ENCODE measurements at places on chromosomes 7 and 10. TPM values are rescaled to one million over a fixed set of nuclear protein-coding genes. Genes with fewer than 3 reads are reported as not detected.
A peak's percentile ranks its signal among the peaks of the same experiment; 100 is the strongest.

DNA sequence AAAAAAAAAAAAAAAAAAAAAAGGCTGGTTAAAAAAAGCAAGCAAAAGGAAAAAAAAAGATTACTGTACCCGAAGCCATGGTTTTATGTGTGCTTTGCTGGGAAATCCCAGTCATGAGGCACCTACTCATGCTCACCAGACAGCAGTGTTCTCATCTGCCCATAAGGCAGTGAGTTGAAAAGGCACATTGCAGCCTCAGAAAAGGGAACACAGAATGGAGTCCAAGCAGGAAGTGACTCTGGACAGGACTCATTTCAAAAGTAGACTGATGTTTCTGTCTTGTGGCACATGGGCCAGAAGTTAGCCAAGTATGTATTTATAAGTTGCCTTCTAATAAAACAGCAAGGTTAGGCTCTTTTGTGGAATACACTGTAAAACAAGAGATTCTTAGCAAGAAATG lies 40.2 kb downstream of the PDSS1 start:
- DNase-seq: no peak
- peaks cover 12% of the 10 kb centered on the region for H3K36me3 ChIP-seq
- no peaks in the 10 kb centered on the region for H3K4me1 ChIP-seq
- no peaks in the 10 kb centered on the region for H3K27me3 ChIP-seq
- H3K4me3 ChIP-seq: no peak overlapping the region

DNA sequence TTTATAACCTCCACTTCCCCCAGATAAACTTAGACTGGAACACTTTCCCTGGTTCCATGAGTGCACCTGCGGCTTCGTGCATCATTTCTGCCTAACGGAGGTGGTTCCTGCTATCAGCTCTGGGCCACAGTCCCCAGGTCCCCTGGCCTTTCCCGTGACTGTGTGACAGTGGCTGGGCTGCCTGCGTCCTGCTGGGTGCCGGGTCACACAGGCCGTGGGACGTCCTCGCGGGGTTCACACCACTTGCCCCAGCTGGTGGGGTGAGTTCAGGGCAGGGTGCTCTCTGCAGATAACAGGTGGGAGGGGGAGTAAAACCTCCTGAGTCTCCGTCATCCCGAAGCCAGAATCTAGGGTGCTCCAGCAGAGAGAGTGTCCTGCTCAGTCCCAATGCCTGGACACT lies 58.7 kb upstream of the CFAP46 start:
- H3K4me1 ChIP-seq: no peaks in the 10 kb centered on the region
- H3K27ac ChIP-seq: no peak overlapping the region
- H3K27me3 ChIP-seq: no peaks in the 10 kb centered on the region
- DNase-seq: no peak
- H3K36me3 ChIP-seq: no peaks in the 10 kb centered on the region

DNA sequence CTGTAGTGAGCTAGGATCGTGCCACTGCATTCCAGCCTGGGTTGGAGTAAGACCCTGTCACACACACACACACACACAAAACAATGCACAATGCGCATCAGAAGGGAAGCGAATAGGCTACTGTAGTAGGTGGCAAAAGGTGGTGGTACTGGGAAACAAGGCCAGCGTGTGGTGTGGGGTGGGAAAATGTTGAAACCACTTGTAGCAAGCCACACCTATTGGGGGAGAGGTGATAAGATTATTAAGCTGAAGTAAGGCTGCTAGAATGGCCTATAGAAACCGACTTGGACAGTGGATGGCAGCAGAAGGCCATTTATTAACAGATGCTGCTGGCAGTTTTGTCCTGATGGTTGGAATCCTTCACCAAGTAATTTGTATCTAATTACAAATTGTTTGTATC lies 7.2 kb upstream of the CHCHD1 start:
- H3K4me3 ChIP-seq: peak overlapping the region; percentile 76
- H3K27me3 ChIP-seq: no peaks in the 10 kb centered on the region
- DNase-seq: no peak
- peaks cover 23% of the 10 kb centered on the region for H3K4me1 ChIP-seq
- peaks cover 49% of the 10 kb centered on the region for H3K36me3 ChIP-seq
- H3K27ac ChIP-seq: peak overlapping the region; percentile 10

- DNase-seq: no peak
- no peak overlapping the region for H3K27ac ChIP-seq
- no peaks in the 10 kb centered on the region for H3K36me3 ChIP-seq
- no peaks in the 10 kb centered on the region for H3K27me3 ChIP-seq
Observed at GRCh38 chr7:46532571-46532970, 611.5 kb upstream of the IGFBP3 start.

DNA sequence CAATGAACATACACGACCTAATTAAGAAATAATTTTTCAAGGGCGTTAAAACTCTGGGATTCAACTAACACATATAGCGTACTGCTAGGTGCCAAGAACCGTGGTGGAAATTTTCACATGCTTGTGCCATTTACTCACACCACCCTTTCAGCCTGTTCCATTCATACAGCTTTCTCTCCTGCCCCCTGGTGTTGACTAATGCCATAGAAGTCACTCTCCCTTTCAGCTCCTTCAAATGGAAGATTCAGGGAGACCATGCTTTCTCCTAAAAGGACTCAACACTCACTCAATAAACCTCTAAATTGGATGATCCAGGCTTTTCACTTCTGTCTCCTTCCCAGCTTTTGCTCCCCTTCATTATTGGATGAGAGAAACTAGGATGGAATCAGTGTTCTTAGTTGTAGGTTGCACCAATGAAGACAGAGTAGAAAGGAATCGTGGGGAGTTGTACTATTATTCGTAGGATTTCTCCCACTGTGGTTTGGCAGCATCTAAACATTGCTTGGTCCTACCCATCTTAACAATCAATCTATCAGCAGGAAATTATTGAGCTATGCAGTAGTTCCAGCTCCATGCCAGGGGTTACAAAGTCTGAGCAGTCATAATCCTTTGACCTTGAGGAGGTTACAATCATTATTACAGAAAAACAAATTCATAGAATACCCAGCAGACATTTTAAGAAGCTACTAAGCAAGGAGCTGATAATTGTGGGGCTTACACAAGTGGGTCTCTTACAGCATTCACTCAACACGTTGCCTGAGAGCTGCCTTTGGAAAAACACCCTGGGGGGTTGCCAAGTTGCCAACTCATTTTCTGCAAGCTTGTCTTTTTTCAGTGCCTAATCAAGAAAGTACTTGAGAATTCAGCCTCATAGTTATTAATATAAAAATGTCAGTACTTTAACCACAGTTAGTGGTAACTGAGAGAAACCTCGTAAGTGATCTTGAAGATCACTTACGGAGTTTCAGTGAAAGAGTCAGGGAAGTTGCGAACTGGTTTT lies 2.8 kb upstream of the PPP1R3C start:
- no peak for DNase-seq
- no peak overlapping the region for H3K4me3 ChIP-seq
- no peaks in the 10 kb centered on the region for H3K27me3 ChIP-seq
- H3K27ac ChIP-seq: peak overlapping the region; percentile 10

DNA sequence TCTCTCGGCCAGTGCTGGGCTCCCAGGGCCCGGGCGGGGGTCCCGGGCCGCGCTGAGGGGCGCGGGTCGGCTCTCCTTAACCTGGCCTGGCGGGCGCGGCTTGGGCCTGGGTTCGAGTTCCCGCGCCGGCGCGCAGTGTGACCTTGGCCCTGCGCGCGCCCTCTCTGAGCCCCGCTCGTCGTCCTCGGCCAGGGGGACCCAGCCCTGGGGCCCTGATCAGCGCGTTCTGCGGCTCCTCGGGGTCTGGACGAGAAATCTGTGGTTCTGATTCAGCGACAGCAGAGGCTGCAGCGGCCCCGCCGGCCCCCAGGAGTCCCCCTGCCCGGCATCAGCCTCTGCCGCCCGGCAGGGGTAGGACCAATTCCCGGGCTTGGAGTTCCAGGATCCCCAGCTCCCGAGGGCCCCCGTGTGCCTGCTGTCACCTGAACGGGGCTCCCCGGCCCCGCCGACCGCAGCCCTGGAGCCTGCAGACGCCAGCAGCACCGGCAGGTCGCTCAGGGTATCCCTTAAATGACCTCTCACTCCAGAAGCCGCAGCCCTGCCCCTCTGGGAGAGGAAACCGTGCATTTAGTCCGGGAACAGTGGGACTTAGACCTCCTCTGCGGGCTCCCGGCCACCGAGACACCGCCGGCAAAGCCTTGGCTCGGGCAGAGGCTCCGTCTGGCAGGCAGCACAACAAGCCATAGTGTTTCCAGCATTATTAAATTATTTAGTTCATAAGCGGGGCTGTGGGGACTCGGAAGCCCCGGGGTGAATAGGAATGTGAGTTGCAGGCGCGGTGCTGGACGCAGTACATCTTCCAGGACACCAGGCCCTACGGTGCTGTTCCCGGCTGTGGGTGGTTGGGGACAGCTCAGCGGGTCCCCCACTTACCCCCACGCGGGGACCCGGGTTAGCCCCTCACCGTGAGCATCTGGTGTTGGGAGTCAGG lies 572 bp downstream of the CHST12 start:
- peak; percentile 71 for DNase-seq
- peak overlapping the region; percentile 66 for H3K27ac ChIP-seq
- H3K36me3 ChIP-seq: no peaks in the 10 kb centered on the region
- H3K4me1 ChIP-seq: peaks cover 29% of the 10 kb centered on the region
- peak overlapping the region; percentile 99 for H3K4me3 ChIP-seq

GRCh38 chr10:68870545-68871104 lies 30.5 kb upstream of the DDX50 start:
- H3K27me3 ChIP-seq: no peaks in the 10 kb centered on the region
- no peak for DNase-seq
- H3K27ac ChIP-seq: no peak overlapping the region
- H3K4me3 ChIP-seq: no peak overlapping the region
- no peaks in the 10 kb centered on the region for H3K4me1 ChIP-seq
- no peaks in the 10 kb centered on the region for H3K36me3 ChIP-seq

- DNase-seq: no peak
- H3K27me3 ChIP-seq: no peaks in the 10 kb centered on the region
- no peak overlapping the region for H3K4me3 ChIP-seq
- no peak overlapping the region for H3K27ac ChIP-seq
- H3K36me3 ChIP-seq: no peaks in the 10 kb centered on the region
- H3K4me1 ChIP-seq: no peaks in the 10 kb centered on the region
Observed at GRCh38 chr10:71647526-71648253, 71.9 kb downstream of the C10orf105 start.

GRCh38 chr10:60358282-60358681 lies 31.4 kb downstream of the ANK3 start:
- no peak for DNase-seq
- no peak overlapping the region for H3K4me3 ChIP-seq
- no peak overlapping the region for H3K27ac ChIP-seq
- H3K4me1 ChIP-seq: no peaks in the 10 kb centered on the region
- no peaks in the 10 kb centered on the region for H3K36me3 ChIP-seq
- no peaks in the 10 kb centered on the region for H3K27me3 ChIP-seq

GRCh38 chr7:5375925-5376324 lies 47.7 kb downstream of the TNRC18 start:
- H3K36me3 ChIP-seq: peaks cover 67% of the 10 kb centered on the region
- H3K27me3 ChIP-seq: no peaks in the 10 kb centered on the region
- DNase-seq: no peak
- H3K27ac ChIP-seq: no peak overlapping the region
- peaks cover 26% of the 10 kb centered on the region for H3K4me1 ChIP-seq
- H3K4me3 ChIP-seq: no peak overlapping the region

DNA sequence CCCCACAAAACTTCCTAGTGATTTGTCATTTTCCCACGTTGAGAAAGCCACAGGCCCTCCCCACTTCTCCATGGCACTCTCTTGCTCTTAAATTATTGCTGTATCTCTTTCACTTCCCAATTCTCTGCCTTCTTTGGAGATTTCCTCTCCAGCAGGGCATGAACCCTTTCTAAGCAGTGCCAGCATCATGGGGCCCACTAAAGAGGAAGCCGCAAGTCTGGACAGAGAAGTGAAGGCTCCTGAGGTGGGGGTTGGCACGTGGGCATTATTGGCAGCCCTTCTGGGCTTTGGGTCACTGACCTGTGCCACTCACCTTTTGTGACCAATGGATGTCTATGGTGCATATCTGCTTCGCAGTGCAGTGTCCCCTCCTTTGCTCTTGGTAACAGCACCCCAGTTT lies 97.7 kb upstream of the TCF7L2 start:
- H3K4me1 ChIP-seq: no peaks in the 10 kb centered on the region
- no peak overlapping the region for H3K27ac ChIP-seq
- peak; percentile 37 for DNase-seq

DNA sequence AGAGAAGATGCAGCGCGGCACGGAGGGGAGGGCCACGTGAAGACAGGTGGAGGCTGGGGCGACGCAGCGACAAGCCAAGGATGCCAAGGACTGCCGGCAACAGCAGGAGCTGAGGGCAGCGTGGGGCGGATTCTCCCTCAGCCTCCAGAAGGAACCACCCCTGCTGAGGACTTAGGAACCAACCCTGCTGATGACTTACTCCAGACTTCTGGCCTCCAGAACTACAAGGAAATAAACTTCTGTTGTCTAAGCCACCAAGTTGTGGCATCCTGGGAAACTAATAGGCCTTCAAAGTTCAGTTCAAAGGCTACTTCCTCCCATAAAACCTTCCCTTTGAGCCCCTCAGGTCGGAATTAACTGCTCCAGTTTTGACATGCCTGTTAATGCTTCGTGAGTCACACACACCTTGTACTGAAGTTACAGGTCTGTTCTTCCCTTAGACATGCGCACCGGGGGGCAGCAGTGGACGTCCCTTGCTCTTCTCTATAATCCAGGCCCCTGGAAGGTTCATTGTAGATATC lies 88.4 kb upstream of the RHEB start:
- H3K4me1 ChIP-seq: no peaks in the 10 kb centered on the region
- no peak overlapping the region for H3K4me3 ChIP-seq
- H3K27me3 ChIP-seq: no peaks in the 10 kb centered on the region
- H3K36me3 ChIP-seq: peaks cover 18% of the 10 kb centered on the region

- H3K27ac ChIP-seq: no peak overlapping the region
- H3K4me1 ChIP-seq: no peaks in the 10 kb centered on the region
- H3K4me3 ChIP-seq: no peak overlapping the region
- no peaks in the 10 kb centered on the region for H3K36me3 ChIP-seq
- H3K27me3 ChIP-seq: no peaks in the 10 kb centered on the region
Observed at GRCh38 chr7:16099302-16099849, 322.0 kb downstream of the CRPPA start.

- DNase-seq: no peak
- no peak overlapping the region for H3K4me3 ChIP-seq
- no peak overlapping the region for H3K27ac ChIP-seq
- no peaks in the 10 kb centered on the region for H3K4me1 ChIP-seq
Observed at GRCh38 chr7:152292897-152293296, 142.9 kb downstream of the KMT2C start.

GRCh38 chr10:91410638-91411371 lies 661 bp downstream of the HECTD2 start:
- no peaks in the 10 kb centered on the region for H3K36me3 ChIP-seq
- peaks cover 2% of the 10 kb centered on the region for H3K4me1 ChIP-seq
- H3K4me3 ChIP-seq: peak overlapping the region; percentile 95
- H3K27me3 ChIP-seq: no peaks in the 10 kb centered on the region
- DNase-seq: no peak

DNA sequence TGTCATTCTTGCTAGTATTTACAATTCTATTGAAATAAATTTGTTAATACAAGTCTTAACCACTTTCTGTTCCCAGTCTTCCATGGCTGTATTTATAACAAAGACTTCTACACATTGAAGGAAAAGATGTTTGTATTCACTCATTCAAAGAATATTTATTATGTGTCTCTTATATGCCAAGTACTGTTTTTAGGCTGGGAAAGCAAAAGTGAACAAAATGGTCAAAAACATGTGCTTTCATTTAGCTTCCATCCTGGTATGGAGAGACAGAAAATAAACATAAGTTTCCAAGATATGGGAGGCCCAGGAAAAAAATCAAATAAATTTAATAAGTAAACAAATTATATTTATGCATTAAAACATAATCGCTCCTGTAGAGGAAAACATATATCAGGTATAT lies 22.9 kb downstream of the CPED1 start:
- no peak for DNase-seq
- H3K27me3 ChIP-seq: no peaks in the 10 kb centered on the region
- H3K36me3 ChIP-seq: no peaks in the 10 kb centered on the region
- H3K4me3 ChIP-seq: no peak overlapping the region

Gene SHOC2
- 49.6 TPM for total RNA-seq

Gene KIAA1549
- total RNA-seq: 0.11 TPM

Gene VIPR2
- 17.8 TPM for total RNA-seq

Gene EVX1
- total RNA-seq: not detected
